Astrocyte of the spinal cord (primary cell): ENCODE measurements at places on chromosomes 5 and 9.

GRCh38 chr5:153084511-153084910 is 406.0 kb upstream of the GRIA1 start:
- no peak for DNase-seq

GRCh38 chr5:97412959-97413358 is 229.9 kb upstream of the RIOK2 start:
- DNase-seq, result no peak

DNA sequence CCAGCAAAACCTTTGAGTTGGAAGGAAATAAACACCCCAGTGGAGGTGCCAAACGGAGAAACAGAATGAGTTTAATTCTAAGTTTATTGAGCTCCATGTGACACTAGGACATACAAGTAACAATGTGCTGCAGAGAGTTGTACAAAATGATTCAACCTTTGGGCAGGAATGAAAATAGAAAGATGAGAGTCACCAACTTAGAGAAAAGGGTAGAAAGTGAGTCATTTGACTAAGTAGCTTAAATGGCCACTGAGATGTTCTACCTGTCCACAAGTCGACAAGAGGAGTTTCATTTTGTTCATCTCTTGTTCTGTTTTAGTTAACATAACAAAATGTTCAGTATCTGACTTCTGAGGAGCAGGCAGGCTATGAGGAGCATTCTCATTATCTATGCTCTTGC is 284.7 kb downstream of the NR2F1-AS1 start:
- DNase-seq, result no peak

DNA sequence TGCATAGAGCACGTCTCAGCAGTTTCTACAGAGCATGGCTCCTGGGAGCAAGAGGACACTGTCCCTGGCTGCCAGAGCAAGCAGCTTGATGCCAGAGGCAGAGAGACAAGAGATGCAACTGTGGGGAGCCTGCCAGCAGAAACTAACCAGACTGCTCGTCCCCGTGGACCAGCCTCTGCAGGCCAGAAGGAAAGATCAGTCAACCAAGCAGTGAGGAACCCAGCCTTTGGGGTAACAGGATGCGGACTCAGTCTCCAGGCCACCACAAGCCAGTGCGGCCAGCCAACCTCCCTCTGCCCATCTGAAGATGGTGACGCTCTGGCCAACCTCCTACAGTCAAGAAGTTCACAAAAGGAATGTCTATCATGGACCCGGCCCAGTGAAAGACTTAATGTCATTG is 3.7 kb downstream of the SURF4 start:
- no peak for DNase-seq

DNA sequence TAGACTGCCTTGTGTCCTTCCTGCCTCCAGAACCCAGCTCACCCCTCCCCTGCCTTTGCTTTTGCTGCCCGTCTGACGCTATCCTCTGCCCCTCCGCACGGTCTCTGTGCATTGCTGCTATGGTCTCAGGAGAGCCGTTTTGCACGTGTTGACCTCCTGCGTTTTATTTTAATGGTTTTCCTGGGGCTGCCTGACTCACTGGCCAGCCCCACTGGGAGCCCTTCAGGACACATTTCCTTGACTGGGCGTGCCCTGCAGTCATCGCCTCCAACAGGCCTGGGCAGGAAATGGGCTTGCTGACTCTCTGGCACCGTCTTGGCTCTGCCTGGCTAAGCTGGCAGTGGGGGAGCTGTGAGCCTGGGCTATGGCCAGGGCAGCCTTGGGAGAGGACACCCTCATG is 17.9 kb upstream of the ASS1 start:
- DNase-seq, result peak; percentile 89

DNA sequence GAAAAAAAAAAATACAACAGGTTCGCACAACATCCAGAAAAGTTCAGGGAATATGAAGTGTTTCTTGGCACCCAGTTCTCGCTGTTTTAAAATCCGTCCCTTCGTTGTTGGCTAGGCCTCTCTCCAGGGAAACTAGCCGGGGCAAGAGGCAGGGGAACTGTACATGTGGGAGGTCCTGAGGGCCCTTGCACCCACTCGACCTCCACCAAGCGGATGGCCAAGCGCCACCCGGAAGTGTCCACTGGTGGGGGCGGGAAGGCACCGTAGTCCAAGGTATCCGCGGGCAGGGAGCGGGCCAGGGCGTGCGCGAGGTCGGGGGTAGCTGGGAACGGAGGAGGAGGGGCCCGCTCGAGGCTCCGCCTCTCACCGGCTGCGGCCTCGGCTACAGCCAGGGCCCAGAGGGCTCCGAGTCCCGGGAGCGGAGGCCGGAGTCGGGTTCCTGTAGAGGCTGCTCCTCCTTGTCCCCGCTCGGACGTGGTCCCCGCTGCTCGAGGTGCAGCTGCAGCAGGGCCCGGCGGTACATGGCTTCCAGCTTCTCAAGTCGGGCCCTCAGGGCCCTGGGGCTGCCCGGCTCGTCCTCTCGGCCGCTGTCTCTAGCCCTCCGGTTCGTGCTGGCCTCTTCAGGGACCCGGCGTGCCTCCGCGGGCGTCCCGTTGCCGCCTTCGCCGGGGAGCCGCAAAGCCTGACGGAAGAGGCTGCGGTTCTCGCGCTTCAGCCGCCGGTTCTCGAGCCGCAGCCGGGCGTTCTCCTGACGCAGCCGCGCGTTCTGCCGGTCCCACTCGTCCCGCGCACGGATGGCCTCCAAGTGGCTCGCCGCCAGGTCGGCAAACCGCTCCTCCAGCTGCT is 720 bp downstream of the TUSC1 start:
- peak; percentile 80 for DNase-seq

DNA sequence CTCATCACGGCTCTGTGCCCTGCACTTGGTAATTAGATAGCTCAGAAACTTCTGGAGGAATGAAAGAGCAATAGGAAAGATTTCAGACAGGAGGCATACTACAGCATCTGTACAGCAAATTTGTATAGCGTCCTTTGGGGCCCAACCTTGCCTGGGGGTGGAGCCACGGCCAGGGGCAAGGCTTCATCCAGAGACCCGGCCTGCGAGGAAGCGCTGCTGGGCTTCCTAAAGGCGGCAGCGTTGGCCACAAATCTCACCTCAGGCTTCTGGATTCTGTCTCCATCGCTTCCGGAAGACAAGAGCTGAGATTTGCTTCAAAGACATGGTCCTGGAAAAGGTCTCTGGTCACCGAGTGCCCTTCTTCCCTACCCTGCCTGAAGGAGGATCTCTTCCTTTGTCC is 12.2 kb upstream of the SPATA31D1 start:
- DNase-seq, result no peak

- no peak for DNase-seq
Observed at GRCh38 chr9:93112116-93112863, 16.3 kb downstream of the CARD19 start.

GRCh38 chr9:109868722-109869121 is 88.7 kb downstream of the PALM2AKAP2 start:
- DNase-seq, result no peak

- DNase-seq, result no peak
Observed at GRCh38 chr5:149657324-149657723, 72.8 kb upstream of the PPARGC1B start.

- DNase-seq, result peak; percentile 10
Observed at GRCh38 chr5:36982146-36982545, 105.6 kb downstream of the NIPBL start.

GRCh38 chr9:107280543-107280942 is 2.5 kb upstream of the RAD23B start:
- no peak for DNase-seq

DNA sequence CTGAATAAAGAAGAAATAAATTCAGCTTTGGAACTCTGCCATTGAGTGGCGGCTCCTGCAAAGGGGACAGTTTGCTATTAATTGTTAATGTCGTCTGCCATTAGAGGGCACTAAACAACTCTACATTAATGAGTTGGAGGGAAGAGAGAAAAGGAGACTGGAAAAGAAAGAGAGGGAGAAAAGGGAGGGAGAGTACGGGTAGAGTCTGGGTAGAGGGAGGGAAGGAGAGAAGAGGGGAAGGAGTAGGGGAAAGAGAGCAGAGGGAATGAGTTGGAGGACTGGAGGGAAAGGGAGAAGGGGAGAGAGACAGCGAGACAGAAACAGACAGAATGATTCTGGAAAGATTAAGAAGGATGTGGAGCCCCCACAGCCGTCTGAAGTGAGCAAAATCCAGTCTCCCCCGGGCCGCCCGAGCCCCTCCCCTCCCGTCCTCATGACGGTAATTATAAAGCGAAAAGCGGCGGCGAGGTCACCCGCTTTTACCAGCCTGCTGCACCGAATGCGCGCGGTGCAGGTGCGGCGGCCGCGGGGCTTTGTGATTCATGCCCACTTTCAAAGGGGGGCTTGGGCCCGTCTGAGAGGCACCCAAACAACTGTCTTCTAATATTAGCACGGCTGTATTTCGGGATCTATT is 1.9 kb upstream of the FST start:
- DNase-seq, result peak; percentile 64

DNA sequence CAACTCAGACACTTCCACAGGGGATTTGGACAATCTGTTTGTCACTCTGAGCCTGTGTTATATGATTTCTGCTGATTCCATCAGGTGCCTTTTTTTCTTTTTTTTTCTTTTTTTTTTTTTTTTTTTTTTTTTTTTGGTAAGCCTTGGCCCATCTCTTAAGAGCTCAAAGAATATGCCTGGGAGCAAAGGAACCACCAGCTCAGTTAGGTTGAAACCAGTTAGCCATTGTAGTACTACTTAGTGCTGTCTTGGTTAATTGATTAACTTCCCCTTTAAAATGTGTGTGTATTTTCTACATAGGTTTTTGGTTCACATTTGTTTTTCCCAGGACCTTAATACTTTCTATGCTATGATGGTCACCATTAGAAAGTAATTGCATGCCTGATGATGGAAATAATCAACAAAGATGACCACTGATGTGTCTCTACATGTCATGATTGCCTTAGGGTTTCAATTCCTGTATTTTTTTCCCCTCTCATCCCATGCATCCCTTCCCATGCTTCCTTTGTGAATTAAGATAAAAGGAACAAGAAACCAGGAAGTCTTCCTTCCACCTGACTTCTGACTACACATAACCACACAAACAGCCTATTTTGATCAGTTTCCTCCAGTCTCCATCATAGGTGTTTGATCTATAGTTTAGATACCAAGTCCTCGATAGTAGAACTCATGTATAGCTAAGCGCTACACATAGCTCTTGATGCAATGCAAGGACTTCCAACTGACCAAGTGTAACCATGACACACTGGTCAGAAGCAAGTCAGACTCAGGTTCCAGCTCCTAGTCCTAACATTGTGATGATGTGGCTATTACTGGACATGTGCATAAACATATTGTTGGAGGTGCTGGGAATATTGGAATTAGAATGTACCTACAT is 306.1 kb downstream of the EFNA5 start:
- DNase-seq, result no peak

GRCh38 chr9:98583417-98583816 is 125.3 kb downstream of the GABBR2 start:
- no peak for DNase-seq

- peak; percentile 22 for DNase-seq
Observed at GRCh38 chr5:110623874-110624273, 102.6 kb downstream of the TMEM232 start.

DNA sequence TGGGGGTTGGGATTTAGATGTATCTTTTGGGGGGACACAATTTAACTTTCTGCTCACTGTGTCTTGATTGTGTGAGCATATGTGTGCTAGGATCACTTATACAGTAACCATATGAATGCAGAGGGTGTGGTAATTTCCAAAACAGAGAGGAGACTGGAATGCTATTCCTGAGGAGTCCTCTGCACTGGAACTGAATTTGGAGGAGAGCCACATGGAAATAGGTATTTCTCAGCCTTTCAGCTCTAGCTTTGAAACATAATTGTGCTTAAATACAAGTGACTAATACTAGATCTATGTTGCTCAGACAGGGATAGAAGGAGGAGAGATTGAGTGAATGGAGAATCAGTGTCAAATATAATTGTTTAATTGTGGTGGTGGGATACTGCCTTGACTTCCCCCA is 45.5 kb downstream of the FOCAD start:
- no peak for DNase-seq

GRCh38 chr5:141835928-141836670 is 42.1 kb downstream of the PCDH1 start:
- peak; percentile 50 for DNase-seq

GRCh38 chr5:125293726-125294125 is 547.3 kb upstream of the ZNF608 start:
- DNase-seq, result no peak

GRCh38 chr5:143241892-143242291 is 161.6 kb downstream of the NR3C1 start:
- DNase-seq, result no peak

- DNase-seq, result no peak
Observed at GRCh38 chr5:124962735-124963134, 216.3 kb upstream of the ZNF608 start.

DNA sequence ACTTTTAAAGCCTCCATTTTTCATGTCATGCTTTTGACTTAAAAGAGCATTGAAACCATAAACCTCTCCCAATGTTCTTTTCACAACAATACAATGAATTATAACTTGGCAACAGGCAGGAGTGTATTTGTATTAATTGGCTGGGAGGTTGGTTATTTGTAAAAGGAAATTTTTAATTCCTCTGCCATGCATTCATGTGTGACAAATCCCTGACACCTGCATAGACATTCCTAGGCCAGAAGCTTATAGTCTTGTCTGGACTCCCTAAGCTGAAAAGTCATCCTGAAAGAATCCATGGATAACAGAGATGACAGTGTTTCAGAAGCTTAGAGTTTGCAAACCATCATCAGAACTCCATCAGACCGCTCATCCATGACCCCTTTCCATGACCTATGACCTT is 76.3 kb upstream of the PTGER4 start:
- peak; percentile 64 for DNase-seq

DNA sequence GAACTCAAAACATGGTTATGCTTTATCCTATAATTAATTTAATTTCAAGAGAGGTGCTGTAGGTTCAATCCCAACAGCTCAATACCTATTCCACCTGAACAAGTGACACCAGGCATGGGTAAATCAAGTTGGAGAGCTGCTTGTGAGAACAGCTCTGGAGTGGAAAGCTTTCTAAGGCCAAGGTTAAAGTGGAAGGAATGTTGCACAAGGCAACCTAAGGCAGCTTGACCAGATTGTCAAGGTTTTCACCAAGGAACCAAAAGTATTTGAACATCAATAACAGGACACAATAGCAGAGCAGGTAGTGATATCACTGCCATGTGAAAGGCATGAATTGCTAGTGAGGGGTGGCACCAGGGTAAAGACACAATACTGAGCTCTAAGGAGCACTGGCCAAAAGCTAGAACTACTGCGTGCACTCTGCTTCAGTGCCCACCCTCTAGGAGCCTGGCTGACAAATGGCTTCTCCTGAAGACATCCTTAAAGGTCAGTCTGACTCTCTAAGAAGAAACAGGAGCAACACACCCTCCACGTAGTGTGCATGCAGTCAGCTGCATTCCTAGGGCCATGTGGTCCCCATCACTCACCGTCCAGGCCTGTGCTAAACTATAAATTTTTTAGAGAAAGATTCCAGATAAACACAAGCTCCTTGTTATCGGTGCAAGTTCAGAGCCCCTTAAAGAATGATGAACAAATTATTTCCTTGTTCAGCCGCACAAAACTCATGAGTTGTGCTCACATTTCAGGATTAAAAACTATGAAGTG is 677.7 kb upstream of the KLF4 start:
- no peak for DNase-seq

DNA sequence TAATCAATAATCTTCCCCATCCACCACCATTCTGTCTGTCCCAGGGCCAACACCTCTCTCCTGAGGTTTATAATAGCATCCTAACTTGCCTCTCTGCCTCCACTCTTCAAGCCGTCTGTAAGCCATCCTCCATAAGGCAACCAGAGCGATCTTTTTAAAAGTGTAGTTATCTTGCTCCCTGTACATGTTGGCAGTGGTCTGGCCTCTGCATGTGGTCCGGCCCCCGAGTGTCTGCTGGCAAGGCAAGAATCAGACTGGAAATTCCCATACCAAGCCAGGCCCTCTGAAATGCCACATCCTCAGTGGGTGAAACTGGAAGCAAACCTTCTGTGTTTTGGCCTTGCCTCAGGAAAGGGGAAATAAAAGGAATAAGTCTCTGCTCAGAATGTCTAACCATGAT is 17.0 kb downstream of the TTLL11 start:
- DNase-seq, result no peak

GRCh38 chr5:78339617-78340436 is 20.6 kb upstream of the SCAMP1 start:
- DNase-seq, result no peak
